ENCODE measurements at places on chromosomes 2 and 18.
A peak's percentile ranks its signal among the peaks of the same experiment; 100 is the strongest.

DNA sequence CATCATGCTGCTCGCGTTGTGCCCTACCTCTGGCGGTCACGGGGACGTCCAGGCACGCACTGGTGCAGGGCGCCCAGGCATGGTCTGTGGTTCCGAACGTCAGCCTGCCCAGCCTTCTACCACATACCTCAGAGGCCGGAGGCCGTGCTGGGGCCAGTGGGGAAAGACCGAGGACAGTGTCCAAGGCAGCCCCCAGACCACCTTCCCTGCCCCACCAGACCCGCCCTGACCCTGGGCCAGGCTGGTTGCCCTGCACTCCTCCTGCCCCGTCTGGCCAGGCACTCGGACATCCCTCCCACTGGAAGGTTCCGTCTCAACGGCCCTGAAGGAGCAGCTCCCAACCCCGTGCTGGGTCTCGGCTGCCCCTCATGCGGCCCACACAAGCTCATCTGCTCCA lies 32.8 kb downstream of the SLC66A2 start:
- DNase-seq = no peak

DNA sequence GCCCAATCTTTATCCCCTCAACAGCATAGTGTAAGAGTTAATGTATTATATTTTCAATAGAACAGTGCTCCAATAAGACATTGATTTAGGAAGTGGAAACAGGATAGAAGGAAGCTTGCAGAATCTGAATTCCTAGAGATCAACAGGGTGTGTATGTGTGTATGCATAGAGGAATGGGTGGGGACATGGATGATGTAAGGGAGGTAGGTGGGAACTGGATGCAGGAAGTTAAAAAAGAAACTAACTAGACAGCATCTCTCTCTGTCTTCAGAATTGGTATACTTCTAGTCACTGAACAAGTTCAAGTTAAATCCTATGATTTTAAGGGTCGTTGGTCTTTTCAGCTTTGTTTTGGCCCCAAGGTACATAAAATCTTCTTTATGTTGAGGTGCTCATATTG lies 196.6 kb downstream of the PMAIP1 start:
- no peak for DNase-seq

DNA sequence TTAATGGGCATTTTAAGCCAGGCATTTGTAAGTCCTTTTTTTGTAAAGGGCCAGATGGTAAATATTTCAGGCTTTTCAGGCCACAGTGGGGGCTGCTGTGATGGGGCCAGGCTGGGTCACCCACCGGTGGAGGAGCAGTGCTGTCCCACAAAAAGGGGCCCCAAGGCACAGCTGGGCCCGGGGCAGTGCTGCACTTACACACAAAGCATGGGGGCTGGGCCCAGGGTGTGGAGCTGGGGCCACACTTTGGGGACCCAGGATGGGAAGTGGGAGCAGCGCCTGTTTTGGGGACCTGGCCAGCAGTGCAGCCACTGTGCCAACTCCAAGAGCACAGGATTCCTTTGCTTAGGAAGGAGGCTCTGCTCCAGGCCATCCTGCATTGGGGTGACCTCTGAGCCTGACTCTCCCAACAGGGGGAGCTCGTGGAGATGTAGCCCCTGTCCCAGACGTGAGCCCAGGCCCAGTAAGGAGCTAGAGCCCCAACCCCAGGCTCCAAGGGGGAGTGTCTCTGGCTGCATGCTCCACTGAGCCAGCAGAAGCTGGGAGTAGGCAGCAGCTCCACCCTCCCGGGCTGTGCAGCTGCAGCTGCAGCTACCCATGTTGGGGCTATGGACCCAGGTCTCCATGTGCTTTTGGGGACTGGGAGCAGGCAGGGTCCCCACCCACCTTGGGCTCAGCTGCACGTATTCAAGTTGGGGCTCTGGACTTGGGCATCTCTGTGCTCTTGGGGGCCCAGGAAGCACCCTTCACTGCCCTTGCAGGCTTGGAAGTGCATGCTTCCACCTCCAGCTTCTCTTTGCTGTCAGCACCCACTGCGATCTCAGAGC lies 1036.5 kb upstream of the CNTNAP5 start:
- DNase-seq = no peak

DNA sequence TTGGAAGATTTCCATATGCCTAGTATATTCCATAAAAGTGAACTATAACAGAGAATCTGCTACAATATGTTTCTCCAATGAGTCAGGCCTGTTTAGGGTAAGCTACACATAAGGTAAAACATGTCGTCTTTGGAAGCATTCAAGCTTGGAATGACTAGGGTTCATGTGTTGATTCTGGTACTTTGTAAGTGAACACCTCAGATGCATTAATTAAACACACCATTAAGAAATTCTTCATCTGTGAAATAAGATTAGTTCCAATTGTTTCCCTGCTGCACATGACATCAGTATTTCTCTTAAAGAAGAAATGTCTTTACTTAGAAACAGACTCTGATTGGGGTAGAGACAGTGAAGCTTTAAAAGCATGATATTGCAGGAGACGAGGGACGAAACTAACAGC lies 461.1 kb upstream of the NXPH2 start:
- no peak for DNase-seq

DNA sequence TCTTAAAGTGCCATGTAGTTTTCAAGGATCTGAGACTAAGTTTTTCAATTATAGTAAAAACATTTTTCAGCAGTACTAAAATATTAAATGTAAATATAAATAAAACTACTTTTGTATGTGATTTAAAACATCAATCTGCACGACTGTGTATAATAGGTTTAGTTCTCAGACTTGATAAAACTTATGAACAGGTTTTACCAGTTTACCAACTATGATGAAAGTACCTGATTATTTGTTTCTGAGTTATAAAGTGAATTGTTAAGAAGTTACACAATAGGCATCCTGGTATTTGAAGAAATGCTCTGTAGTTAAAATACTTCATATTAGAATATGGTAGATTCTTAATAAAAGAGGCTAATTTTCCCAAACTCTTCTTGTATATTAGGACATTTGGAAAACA lies 14.8 kb downstream of the RELCH start:
- DNase-seq = no peak

DNA sequence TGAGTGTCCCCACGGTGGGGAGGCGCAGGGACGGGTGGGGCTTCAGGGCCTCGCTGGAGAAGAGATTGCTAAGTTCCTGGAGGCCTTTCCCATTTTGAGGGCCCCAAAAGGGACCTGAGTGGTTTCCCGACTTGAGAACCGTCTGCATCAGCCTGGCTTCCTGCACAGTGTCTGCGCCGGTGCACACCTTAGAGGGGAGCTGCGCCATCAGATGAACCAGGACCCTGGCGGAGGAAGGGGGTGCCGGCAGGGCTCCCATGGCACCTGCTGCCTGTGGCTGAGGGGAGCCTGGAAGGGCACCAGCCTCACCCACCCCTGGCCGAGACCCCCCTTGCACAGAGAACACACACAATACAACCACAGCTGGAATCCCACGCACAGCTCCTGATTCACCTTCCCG lies 465.1 kb upstream of the MYT1L start:
- DNase-seq = no peak

- DNase-seq = peak; percentile 43
These were observed 133.4 kb upstream of the ITGA6 start for GRCh38 chr2:172293952-172294351.

- no peak for DNase-seq
These were observed 150.1 kb downstream of the UXS1 start for GRCh38 chr2:106044021-106044420.

- DNase-seq = no peak
These were observed 110.0 kb upstream of the ZEB2 start for GRCh38 chr2:144629935-144630334.

DNA sequence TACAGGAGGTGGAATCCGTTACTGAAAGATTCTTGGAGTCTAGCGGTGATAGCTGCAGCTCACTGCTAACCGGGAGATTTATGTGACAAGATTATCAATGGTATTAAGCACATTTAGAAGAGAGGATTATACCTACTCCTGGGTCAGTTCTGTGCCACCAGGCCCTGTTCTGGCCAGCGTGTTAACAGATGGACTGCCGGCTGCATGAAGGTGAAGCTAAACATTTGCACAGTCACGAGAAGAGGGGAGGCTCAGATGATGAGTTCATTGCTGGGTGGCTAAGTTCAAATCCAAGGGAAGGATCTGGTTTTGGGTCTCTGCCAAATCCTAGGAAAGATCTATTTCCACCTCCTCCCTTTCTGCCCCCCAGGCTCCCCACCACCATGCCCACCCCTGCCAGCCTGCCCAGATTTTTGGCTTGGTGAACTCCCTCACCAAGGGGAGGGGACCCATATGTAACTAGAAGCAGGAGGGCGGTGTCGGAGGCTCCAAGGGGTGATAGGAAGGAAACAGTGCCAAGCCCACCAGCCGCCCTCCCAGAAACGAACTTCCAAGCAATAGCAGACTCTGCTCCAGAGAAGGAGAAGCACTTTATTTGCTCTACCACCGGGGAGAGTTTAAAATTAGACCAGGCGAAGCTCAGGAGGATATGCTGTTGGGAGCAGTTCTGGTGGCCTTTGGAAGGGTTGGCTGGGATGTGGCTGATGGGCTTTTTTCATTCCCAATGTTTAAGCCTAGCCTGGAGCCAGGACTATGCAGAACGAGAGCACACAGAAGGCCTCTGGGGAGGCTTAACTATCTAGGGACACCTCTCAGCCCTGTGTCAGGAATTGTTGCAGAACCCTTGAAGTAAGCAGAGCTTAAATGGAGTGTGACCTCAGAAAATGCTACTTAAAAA lies 200.5 kb downstream of the KLHL29 start:
- DNase-seq = peak; percentile 27

- no peak for DNase-seq
These were observed 7.0 kb downstream of the RIT2 start for GRCh38 chr18:43108469-43108868.

DNA sequence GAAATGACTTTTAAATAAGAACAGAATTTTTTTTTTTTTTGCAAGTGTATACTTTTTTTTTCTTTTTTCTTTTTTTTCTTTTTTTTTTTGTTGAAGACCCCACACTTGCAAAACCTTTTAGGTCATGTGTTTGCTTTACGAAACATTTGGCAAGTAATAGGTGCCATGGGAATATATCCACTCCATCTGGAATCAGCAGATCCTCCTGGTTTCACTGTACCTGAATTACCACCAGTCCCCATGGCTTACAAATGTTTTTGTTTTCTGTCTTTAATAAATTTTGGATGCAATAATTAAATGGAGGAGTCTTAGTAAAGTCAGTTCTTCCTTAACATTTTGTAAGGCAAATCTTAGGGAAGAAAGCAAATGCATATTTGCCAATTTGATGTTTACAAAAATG lies 559.7 kb upstream of the ZEB2 start:
- no peak for DNase-seq

GRCh38 chr2:239758279-239758877 lies 266.8 kb downstream of the NDUFA10 start:
- DNase-seq = no peak

- no peak for DNase-seq
These were observed 49.2 kb downstream of the CYB5A start for GRCh38 chr18:74242438-74243096.

- DNase-seq = no peak
These were observed 36.2 kb downstream of the CREB1 start for GRCh38 chr2:207565736-207566500.

DNA sequence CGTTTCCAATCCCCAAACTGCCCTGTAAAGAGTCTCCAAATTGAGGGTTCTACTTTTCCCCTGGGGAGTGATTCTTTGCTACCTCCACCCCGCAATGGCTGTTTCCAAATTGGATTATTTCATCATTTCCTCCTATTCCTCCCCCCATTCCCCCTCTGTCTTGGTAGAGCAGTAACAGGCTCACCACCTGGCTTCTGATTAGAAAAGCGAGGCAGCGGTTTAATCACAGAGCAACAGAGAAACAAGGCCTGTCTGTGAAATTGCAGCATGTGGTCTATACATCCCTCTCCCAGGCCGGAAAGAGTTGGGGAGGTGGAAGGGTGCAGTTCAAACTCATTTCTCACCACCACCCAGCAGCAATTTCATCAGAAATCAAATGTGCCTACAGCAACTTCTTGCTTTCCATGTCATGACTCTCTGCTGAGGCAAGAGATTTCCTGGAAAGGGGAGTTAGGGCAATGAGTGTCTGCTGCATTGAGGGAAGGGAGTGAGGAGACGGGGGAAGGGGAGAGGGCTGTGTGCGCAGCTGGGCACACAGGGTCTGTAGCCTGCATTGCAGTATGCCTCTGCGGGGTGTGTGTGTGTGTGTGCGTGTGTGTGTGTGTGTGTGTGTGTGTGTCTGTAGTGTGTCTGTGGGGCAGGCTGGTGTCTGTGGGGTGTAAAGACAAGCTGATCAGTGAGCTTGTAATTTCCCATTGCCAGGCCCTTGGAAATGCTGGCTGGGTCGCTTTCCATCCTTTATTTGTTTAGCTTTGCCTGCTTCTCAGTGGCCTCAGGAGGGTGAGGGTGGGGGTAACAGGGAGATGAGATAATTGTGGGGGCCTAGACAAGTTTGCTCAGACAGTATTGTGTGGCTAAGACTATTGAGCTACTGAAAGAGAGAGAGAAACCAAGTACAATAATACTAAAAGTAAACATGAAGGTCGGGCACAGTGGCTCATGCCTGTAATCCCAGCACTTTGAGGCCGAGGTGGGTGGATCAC lies 13.5 kb upstream of the IGFBP2 start:
- peak; percentile 52 for DNase-seq

GRCh38 chr2:205022841-205023240 lies 477.6 kb downstream of the PARD3B start:
- no peak for DNase-seq

- no peak for DNase-seq
These were observed 80.4 kb downstream of the LIMS1 start for GRCh38 chr2:108614659-108615058.

GRCh38 chr2:156907806-156908205 lies 349.7 kb upstream of the GALNT5 start:
- no peak for DNase-seq

DNA sequence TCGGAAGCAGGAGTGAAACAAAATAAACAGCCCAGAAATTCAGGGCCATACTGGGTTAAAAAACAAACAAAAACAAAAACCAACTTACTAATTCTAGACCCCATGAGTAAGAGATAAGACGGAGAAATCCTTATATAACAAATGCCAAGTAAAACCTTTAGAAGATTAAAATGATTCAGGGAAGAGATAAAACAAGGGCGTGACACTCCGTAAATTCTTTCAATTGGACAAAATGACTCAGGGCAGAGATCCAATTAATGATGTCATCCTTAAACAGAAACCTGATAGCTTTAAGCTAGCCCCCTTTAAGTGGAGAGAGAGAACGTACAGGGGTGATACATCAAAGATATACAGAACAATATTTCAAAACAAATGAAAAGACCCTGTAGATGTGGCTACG lies 317.4 kb downstream of the NBAS start:
- DNase-seq = no peak

DNA sequence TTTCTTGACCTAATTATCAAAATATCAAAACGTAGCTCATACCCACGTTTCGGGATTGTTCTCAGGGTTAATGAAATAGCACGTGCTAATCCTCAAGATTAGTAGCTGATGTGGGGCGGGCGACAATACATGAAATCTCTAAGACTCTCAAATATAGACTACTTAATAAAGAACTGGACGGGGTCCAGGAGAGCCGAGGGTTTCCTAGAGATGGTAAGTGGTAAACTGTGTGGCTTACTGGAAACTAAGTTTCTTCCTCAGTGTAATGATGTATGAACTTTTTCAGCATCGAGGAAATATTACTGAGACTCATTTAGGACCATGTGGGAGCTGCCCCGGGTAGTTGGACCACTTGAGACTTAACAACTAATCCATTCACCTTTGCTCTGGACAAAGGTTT lies 453.3 kb upstream of the SALL3 start:
- DNase-seq = no peak
